ENCODE measurements at places on chromosomes 3 and 15.

DNA sequence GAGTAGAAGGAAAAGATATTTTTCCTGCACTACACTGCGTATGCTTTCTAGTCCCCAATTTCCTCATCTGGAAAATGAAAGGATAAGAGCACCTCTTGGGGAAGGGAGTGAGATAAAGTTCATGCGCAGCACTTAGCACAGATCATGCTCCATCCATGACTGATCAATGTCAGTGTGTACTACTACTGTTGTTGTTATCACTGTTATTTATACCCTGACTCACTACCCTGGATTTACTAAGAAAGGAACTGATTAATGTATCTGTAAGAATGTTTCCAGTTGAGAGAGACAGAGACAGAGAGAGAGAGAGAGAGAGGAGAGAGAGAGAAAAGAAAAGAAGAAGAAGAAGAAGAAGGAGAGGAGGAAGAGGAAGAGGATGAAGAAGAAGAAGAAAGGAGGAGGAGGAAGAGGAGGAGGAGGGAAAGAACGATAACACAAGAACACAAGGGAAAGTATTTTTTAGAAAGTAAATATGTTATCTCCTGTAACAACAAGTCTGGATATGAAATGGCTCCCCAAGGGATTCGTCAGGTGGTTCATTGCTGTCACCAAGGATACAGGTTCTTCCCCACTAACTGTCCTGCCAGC, 212.2 kb upstream of the PROK2 start:
- DNase-seq: no peak

DNA sequence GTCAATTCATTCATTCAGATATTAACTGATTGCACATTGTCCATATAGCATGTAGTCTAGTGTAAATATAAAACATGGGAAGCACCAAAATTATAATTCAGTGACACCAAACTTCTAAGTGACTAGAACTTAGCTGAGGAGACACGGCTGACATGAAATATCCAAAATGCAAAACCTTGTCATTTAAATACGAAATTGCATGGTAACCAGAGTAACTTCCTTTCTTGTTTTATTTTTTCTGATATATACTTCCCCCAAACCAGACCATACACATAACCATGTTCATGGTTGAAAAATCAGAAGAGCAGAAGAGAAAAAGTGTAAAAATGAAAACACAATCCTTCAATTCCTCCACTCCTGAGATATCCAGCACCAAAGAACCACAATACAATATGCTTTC, 38.0 kb downstream of the CBLB start:
- DNase-seq: no peak

DNA sequence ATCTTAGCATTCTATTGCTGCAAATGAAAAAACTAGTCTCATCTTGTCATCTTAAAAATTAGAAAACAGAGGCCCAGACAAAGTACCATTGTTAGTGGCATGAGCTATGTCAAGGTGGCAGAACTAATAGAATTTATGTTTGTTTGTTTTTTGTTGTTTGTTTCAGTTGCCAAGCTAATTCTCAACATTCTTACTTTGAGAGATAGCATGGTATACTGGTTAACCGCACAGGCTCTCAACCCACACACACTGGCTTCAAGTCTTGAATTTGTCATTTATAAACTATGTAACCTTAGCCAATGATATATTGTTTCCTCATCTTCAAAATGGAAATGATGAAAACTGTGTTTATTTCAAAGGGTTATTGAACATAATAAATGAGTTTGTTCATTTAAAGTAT, 367.6 kb upstream of the PLSCR5 start:
- no peak for DNase-seq

DNA sequence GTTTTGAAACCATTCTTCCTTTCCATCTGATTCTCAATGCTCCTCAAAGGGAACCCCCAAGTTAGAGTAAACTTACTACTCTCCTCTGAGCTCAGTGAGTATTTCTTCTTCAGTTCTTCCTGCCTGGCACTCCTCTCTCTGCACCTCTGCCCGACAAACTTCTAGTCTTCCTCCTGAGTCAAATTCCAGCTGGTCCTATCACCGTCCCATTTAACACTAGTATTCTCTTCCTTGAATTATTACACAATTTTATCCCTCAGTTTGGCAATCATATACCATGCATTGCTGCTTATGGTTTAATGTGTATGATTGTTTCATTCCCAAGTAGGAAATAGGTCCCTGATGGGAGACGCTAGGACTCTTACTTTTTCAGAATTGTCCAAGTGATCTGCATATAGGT, 279.7 kb downstream of the MECOM start:
- DNase-seq: no peak

DNA sequence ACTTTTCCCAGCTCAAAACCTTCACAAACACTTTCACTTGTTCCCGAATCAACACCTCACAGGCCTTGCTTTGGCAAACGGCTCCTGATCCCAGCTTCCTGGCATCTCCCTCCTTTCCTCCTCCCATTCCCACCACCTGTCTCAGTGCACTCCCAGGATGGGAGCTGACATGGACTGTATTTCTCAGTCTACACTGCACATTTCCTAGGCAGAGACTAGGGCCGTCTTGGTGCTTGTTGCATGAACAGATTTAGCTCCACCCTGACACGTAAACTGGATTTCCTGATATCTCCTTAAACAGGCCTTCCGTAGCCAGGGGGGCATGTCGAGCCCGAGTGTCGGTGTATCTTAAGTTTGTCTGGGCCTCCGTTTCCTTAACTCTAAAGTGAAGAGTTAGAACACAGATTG, 790 bp upstream of the WHAMM start:
- no peak for DNase-seq

- no peak for DNase-seq
Observed at GRCh38 chr3:51874411-51874810, 990 bp downstream of the IQCF5 start.

DNA sequence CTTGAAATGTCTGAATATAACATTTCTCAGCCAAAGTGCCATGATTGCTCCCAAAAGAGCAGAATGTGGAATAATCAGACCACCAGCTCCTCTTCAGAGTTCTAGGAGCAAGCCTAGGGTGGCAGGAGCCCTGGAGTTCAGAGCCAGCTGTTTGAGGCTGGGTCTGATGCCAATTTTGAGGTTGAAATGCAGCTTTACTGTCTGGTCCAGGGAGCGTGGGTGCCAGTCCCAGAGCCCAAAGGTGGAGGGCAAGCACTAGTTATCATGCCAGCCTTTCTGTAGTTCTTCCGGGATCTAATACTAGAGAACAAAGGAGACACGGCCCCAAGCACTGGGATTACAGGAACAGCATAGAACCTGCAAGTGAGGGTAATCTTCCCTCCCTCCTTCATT, 69.3 kb downstream of the TNFAIP8L3 start:
- no peak for DNase-seq

DNA sequence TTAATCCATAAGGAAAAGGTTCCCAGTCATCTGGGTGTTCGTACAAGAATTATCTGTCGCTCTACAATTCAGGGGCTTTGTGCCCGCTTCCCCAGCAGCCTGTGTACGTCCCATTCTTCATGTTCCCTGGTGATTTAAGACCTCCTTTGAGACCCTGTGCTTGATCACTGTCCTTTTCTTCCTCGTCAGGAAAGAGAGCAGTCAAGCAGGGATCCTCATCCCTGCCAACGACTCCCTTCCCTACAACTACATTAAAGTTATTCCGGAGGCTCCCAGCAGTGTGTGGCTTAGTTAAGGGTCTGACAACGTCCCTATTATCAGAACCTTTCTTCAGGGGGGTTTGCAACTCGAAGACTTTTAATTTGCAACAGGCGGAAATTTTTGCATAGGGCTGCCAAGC, 175.7 kb downstream of the FOXP1 start:
- DNase-seq: no peak

Measured in H54 (cell line).